ENCODE measurements at places on chromosomes 7 and 10.

DNA sequence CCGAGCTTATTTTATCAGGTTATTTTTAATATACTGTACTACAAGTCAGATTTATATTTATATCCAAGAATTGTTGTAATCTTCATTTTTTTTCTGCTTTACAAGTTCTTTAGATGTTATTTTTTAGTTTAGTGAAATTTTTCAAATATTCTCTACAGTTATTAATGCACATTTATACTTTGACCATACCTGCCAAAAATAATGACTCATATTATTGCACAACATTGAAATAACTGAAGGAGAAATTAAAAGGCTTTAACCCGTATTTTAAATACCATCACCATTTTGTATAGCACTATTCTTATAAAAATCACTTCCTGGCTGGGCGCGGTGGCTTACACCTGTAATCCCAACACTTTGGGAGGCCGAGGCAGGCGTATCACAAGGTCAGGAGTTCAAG lies 278.5 kb downstream of the BICC1 start:
- DNase-seq = peak; percentile 71

GRCh38 chr10:95963991-95964389 lies 56.2 kb downstream of the CC2D2B start:
- DNase-seq = no peak

GRCh38 chr10:14409856-14410458 lies 79.2 kb upstream of the FRMD4A start:
- DNase-seq = no peak

- DNase-seq = no peak
Observed at GRCh38 chr7:45086331-45087065, 2.3 kb downstream of the NACAD start.

- DNase-seq = no peak
Observed at GRCh38 chr7:140015471-140015970, 47.2 kb downstream of the PARP12 start.

Data from fibroblast of pulmonary artery (primary cell).